ENCODE measurements at places on chromosomes 12 and 14.

DNA sequence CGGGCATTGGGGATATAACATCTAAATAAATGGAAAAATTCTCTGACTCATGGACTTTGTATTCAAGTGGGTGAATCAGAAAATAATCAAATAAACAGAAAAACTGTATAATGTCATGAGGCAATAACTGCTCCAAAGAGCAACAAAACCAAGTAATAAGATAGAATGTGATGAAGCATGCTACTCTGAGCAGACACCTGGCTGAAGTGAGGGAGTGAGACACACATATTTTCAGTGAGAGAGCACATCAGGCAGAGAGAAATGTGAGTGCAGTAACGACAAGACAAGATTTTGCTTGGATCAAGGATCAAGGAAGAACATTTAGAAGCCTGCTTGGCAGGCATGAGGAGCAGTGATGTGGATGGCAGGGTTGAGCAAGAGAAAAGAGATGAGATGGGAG, 75.8 kb upstream of the CCDC91 start:
- no peak for DNase-seq

DNA sequence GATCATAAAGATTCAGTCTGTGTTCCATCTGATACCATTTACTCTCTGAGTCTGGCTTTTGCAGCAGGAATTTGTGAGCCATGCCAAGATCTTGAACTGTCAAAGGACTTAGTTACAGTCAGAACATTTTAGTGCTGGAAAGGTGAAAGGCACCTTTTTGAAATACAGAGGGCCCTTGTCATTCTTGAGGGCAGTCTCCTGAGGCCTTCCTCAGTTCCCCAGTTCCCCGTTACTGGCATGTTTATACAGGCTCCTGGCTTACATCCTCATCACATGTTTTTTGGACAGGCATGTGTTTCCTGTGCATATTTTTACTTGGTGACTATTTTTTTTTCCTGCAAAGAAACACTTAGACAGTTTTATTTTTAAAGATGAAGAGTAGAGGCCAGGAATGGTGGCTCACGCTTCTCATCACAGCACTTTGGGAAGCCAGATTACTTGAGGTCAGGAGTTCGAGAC, 21.0 kb downstream of the CFAP54 start:
- no peak for DNase-seq

- DNase-seq, result no peak
Observed at GRCh38 chr14:67942080-67942710, 122.6 kb downstream of the RAD51B start.

- no peak for DNase-seq
Observed at GRCh38 chr14:76780875-76781647, 19.8 kb downstream of the VASH1 start.

- DNase-seq, result no peak
Observed at GRCh38 chr12:100473716-100474150, at the start of gene NR1H4. TSS of gene NR1H4 (plus strand) at chr12:100473866. CDS start at chr12:100493324, 19,458 bp downstream.

DNA sequence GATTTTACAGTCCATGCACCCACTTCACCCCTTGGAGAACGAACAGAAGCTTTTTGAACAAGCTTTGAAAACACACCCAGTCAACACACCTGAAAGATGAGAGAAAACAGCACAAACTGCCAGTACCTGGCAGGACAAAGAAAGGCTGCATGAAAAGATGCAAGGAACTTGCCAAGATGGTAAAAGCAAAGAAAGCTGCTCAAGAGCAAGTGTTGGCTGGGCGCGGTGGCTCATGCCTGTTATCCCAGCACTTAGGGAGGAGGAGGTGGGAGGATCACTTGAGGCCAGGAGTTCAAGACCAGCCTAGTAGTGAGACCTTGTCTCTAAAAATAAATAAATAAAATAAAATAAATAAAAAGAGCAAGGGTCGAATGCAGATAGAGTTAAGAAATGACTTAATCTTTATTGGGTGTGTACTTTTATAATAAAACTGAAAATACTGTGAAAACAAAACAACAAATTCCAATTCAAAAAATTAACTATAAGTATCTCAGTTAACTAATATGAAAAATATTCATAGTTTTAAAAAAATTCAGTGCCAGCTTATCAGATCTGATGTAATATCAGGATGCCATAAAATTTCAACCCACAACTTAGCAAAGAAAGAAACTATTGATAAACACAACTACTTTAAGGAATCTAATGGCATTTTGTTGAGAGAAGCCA, 59.2 kb downstream of the HECTD4 start:
- no peak for DNase-seq

GRCh38 chr12:50111395-50111692, 692 bp upstream of the COX14 start:
- no peak for DNase-seq

GRCh38 chr12:27344760-27345159, 12.1 kb downstream of the BMAL2 start:
- no peak for DNase-seq

DNA sequence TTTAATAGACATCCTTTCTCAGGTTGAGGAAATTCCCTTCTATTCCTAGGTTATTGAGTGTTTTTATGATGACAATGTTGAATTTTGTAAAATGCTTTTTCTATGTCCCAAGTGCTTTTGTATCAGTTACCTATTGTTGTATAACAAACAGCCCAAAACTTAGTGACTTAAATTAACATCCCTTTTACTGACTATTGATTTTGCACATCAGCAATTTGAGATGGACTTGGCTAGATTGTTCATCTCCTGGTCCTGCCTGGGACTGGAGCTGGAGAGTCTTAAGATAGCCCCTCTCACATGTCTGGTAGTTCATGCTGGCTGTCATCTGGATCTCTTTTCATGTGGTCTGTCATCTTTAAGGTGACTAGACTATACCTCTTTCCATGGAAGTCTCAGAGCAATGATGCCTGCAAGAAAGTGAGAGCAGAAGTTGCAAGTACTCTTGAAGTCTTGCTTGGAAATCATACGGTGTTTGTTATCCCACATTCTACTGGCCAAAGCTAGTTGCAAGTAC, 132.6 kb downstream of the RPAP3 start:
- DNase-seq, result no peak

DNA sequence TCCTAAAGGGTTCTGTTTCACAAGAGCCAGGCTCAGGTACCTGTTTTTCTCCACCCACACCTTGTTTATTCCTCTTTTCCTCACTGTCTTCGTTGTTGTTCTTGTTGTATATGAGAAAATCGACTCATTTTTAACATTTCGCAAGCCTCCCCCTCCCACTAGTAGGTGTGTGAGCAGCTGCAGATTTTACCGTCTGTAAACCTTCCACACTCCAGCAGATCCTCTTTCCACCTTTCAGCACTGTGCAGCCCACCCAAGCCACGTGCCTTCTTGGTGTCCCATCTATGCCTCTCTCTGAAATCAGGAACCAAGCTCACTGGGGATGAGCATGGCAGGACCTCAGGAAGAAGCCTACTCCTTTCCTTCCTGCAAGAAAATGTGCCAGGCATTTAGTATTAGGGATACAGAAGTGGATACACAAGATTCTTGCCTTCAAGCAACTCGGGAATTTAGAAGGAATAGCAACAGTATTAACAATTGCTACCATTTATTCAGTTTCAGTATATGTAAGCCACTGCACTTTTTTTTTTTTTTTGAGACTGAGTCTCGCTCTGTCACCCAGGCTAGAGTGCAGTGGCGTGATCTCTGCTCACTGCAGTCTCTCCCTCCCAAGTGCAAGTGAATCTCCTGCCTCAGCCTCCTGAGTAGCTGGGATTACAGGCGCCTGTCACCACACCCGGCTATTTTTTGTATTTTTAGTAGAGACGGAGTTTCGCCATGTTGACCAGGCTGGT, 113.6 kb downstream of the CHST11 start:
- DNase-seq, result no peak

- DNase-seq, result no peak
Observed at GRCh38 chr12:10030446-10030845, at the start of gene CLEC9A. TSS of gene CLEC9A (plus strand) at chr12:10030682. CDS start at chr12:10052688, 22,006 bp downstream.

GRCh38 chr12:50375802-50376201, 20.6 kb downstream of the FAM186A start:
- DNase-seq, result no peak

DNA sequence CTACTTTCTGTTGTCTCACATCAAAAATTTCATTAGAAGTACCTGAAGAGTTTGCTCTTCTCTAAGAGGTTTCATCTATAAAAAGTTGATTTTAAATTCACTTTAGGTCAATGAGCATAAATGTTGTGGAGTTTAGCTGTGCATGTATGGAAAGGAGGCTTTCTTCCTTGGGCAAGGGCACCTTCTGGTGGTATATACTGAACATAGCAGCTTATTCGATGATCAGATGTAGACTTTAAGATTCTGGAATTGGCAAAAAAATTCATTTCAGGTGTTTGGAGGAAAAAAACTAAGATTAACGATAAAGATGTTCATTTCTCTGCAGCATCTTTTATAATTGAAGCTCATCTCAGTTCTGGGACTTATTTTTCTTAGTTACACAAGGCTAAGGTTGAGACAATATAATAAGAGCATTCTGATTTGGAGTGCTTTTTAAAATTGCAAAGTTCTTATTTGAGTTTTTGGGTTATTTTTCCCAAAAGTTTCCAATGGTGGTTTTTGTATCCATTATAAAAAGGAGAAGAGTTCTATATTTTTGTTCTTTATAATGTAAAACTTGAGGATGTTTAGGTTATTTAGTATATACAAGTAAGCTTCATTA, 46.8 kb downstream of the TMEM117 start:
- DNase-seq, result no peak

DNA sequence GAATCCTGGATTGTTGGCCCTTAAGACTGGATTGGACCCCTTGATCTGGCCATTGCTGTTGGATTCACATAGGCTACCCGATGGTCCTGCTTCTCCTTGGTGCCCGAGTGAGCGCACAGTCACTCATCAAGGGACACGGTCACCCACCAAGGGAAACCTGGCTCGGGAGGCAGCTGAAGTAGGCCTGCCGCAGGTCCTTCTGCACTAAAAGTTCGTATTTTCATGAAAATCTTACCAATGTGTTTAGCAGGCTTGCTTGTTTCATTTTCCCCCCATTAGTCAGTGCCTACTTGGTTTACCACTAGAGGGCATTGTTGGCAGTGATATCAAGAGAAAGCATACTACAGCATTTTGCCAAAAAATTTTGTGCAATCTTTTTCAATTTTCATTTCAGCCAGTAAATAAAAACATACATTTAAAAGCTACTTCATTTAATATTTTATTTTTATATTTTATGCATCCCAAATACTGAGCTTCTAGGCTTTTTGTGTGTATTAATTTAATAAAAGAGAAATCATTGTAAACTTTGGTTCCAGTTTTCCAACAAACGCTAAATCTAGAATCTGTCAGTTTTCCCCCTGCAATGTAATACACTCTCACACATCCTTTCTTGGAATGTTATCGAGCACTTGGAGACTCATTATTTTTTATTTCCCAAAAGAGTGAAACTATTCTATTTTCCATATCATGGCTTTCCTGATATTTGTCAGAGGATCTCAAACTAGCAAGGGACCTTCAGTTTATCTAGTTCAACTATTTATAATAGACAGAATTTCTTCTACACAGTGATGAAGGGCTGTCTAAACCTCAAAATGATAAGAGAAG, 116.7 kb downstream of the LMNTD1 start:
- no peak for DNase-seq

GRCh38 chr14:56741325-56741724, 69.0 kb downstream of the OTX2 start:
- no peak for DNase-seq

GRCh38 chr14:68688872-68689371, 103.9 kb downstream of the ZFP36L1 start:
- no peak for DNase-seq

- no peak for DNase-seq
Observed at GRCh38 chr14:81485372-81485771, 48.3 kb downstream of the SEL1L start.

- DNase-seq, result no peak
Observed at GRCh38 chr14:71242237-71242748, 335.0 kb downstream of the PCNX1 start.

DNA sequence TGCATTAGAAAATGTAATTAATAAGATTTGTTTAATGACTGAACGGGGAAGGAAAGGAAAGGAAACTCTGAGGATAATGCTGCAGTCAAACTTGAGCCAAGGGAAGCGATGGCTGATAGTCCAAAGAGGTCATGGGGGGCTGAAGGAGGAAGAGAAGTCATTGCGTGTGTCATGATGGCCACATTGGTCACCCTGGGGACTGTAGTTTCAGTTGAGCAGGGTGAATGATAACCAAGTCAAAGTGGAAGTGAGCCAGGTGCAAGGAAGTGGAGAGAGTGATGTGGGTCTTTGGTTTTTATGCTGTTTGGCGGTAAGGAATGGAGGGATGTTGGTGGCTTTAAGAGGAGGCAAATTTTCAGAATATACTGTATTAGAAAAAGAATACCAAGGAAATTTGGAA, 21.6 kb downstream of the C12orf75 start:
- no peak for DNase-seq

GRCh38 chr12:77384941-77385340, 319.6 kb upstream of the E2F7 start:
- no peak for DNase-seq

GRCh38 chr12:128672893-128673292, 150.9 kb downstream of the SLC15A4 start:
- DNase-seq, result no peak

DNA sequence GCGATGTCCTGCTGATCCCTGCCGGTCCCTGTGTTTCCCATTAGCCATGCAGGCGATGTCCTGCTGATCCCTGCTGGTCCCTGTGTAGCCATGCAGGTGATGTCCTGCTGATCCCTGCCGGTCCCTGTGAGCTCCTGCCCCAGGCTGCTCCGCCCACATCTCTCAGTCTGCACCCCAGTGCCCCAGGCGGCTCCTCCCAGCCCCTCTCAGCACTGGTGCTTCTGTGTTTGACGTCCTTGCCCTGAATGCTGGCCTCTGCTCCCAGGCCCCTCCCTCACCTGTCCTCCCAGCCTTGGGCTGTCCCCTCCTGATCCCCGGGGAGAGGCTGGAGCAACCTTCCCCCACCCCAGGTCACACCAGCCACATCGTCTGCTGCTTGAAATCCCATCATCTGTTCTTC, 41.4 kb upstream of the TEX22 start:
- no peak for DNase-seq

DNA sequence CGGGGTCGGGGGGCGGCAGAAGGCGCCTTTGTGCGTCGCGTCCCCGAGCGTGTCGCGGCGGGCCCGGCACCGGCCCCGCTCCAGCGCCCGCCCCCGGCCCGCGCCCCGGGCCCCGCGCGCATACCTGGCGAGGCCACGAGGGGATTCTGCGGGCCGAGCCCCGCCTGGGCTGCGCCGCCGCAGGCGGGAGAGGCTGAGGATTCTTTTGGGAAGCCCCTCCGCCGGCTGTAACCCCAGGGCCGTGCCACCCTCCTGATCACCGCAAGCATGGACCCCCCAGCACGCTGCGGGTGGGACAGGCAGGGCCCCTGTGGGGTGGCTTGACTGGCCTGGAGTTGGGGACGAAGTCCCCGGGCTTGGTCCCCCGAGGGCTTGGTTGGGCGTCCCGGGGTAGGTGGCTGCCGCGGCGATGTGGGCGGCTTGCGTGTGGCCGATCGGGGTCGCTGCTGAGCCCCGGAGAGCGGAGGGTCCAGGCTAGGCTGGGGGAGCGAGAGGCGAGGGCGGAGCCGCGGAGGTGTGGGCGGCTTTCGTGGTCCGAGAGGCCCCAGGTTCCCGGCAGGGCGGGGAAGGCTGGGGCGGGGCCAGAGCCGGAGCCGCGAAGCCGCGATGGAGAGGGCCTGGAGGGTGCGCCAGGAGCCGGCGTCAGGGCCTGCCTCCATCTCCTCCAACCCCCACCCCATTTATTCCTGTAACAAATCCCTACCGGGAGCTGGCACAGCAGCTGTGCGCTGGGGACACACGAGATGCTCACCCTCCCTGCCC, 28.4 kb upstream of the GPR132 start:
- peak; percentile 90 for DNase-seq

- no peak for DNase-seq
Observed at GRCh38 chr14:51507511-51507905, 144.2 kb upstream of the FRMD6 start.

All from activated CD8-positive, alpha-beta memory T cell treated with anti-CD3 and anti-CD28 coated beads, Interleukin-2, amount 50 U/mL, for 48 hours (primary cell).